Hepatic stellate cell (primary cell): ENCODE measurements at places on chromosomes 4 and X.

GRCh38 chrX:1451251-1451660 is 1.5 kb downstream of the ASMTL start:
- no peak for DNase-seq

GRCh38 chr4:184792334-184792733 is 33.4 kb downstream of the ACSL1 start:
- no peak for DNase-seq

DNA sequence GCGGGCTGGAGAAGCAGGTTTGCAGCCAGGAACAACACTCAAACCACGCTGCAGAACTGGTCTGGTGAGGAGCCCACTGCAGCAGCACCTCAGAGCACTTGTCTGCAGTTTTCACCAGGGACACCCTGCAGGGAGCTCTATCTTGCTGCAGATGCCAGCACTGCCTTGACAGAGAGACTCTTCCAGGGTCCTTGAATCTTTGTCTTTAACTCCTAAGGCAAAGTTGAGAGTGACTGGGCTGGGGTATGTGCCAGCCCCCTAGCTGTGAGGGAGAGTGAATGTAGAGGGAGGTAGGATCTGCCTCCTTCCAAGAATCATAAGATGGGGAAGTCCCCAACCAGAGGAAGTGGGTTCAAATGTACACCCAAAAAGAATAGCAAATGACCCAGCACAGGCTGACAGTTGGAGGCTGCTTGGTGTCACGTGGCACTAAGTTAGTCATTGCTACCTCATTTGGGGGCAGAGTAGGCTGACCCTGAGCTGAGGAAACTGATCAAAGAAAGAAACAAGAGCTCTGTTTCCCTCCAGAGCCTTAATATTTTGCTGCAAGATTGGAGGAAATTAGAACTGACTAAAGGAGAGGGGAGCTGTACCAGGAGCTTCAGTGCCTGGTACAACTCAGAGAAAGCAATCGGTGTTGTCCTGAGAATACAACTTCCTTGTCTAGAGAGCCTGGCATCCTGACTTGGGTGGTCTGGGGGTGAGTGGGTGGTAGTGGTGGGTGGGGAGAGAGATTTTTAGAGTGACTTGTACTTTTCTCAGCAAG is 28.2 kb upstream of the HUWE1 start:
- no peak for DNase-seq

DNA sequence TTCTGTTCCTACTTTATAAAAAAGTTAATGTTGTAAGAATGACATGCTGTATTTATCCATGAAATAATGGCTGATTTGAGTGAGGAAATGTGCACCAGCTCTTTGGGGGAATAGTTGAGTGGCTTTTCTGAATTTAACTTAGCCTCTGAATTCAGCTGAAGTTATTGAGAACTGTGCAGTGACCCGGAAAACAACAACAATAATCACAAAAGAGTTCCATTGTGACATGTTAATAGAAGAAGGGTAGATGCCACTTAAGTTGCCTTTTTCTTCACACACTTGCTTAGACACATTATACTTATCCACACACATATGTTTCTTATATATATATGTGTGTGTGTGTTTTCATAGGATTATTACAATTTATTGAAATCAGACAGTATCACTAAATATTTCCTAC is 301.2 kb downstream of the BMPR1B start:
- DNase-seq = no peak

DNA sequence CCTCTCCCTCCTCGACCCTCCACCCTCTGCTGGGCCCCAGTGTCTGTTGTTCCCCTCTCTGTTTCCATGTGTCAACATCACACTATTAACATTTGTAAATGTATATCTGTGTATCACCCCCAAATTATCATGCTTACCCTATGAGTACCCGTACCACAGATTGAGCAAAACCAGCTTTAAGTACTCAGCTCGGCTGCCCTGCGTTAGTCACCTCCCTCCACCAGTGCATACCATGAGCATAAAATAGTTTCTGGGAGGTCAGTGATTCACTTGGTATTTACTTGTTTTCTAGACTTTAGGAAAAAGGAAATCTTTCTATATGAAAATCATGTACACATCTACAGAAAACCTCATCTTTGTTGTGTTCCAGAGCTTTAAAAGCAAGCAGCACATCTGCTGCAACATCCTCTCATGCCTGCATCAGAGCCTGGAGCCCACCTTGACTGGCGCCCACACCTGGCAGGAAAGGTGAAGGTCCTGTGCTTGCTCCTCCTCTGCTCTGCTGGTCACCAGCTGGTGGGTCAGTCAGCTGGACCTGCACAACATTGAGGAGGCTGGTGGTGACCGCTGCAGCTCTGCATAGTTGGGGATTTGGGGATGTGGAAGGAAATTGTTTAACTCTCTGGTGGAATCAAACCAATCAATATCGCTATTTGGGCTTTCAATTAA is 214.4 kb upstream of the KLF3 start:
- no peak for DNase-seq

DNA sequence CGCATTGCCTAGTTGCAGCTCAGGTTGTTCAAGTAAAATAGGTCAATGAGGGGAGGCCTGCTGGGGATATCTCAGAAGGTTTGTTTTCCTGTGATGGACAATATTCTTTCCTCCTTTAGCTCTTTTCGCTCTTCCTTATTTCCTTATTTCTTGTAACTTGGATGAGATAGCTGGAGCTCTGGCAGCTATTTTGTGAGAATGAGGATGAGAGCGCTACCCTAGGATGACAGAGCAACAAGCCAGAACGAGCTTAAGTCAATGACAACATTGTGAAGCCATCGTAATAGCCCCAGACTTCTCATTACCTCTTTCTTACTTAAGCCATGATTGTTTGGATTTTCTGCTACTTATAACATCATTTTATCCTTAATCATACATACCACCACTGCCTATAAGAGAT is 124.3 kb upstream of the GATB start:
- no peak for DNase-seq

GRCh38 chr4:20248155-20248558 is 3.5 kb upstream of the SLIT2 start:
- DNase-seq = peak; percentile 40

DNA sequence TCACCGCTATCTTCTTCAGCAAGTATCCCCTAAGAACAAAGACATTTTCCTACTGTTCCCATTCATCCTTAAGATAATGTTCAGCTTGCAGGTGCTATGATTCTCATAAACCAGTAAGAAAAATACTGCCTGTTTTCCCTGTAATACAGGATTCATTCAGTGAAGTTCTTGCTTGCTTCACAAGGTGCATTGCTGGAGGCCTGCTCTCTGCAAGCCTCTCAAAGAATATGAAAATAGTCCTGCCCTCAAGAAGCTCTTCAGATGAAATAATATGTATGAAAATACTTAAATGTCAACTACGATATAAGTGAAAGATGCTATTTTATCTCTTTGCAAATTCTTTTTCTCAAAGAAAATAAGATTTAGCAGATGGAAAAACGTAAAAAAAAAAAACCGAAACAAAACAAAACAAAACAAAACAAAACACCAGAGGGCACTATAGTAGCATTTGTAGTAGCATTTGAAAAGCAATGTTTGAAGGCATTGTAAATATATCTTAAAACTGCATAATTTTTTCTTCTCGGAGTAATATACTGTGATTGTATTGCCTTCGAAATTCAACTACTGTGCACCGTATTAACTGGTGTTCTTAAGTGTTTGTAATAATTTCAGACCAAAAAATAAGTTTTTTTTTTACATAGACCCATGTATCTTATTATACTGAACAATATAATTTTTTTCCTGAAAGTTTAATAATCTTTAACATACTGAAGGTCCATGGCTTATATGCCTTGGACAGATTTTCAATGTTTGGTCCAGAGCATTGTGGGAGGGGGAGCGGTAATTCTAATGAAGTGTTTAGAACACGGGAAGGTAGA is 26.0 kb downstream of the ADH4 start:
- no peak for DNase-seq
